ENCODE measurements at places on chromosomes 3 and 15.

- DNase-seq = peak; percentile 33
Measured at GRCh38 chr3:127747751-127748521, 74.4 kb downstream of the MGLL start.

GRCh38 chr3:102179326-102180177 is 255.3 kb upstream of the ZPLD1 start:
- DNase-seq = no peak

DNA sequence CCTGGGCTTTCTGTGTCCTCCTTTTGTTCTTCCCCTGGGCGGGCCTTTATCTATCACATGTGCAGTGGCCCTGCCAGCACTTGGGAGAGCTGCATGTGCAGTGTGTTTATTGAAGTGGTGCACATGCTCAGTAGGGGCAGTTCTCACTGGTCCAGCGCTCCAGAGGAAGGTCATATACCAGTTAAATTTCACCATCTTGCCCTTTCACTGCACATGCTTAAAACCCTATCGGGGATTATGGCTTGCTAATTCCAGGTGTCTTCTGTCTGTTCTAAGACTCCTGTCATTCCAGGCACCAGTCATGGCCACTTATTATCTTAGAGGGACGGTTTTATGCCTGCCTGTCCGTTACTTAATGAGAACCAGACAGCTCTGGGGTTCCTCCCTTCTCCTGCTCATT is 52.2 kb downstream of the ROPN1B start:
- no peak for DNase-seq

- no peak for DNase-seq
Measured at GRCh38 chr15:90553248-90553745, 23.6 kb downstream of the CRTC3 start.

DNA sequence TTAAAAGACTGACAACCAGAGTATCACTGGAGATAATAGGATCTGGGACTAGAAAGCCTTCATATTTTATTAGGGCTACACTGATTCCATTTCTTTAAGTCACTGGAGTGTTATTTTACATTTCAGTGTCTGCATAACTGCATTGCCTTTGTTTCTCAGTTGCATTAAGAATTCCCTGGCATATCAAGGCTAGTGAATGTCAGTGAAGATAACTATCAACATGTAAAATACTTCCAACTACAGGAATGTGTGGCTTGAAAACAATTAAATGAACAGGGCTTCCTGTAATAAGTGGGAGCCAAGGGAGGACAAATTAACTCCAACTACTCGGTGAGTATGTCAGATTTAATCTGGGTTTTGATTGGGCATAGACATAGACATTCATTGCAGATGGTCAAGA is 628.5 kb downstream of the ROBO2 start:
- no peak for DNase-seq
